Activated effector memory CD4-positive, alpha-beta T cell treated with anti-CD3 and anti-CD28 coated beads, Interleukin-2, amount 50 U/mL, for 16 hours (primary cell): ENCODE measurements at places on chromosomes 13 and 19.

- no peak for DNase-seq
Observed at GRCh38 chr13:70385852-70386251, 277.6 kb upstream of the KLHL1 start.

DNA sequence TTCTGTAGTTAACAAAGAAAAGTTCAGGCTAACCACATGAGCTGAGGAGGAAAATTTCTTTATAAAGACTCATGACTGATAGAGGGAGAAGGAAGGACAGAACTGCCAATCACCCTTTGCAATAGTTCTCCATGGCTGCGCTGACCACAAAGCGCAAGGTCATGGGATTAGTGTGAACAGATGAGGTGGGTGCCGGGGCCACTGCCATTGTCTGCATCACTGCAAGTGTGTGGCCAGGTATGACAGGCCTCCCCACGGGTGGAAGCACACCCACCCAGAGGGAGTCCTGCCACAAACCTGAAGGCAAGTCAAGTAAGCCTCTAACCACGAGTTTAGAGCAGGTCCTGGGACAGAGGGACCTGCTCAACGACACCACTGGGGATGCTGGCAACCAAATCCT lies 128.1 kb downstream of the TUBA3C start:
- DNase-seq: no peak

GRCh38 chr13:32525766-32526165 lies 12.8 kb downstream of the N4BP2L2 start:
- DNase-seq: no peak

- no peak for DNase-seq
Observed at GRCh38 chr19:22422211-22422610, at the start of gene ZNF98. TSS of gene ZNF98 (minus strand) at chr19:22422346. CDS start at chr19:22422224, 122 bp downstream.

GRCh38 chr19:3825286-3825956 lies 39.2 kb upstream of the MATK start:
- DNase-seq: no peak

GRCh38 chr13:106033659-106034058 lies 501.8 kb downstream of the EFNB2 start:
- DNase-seq: no peak
